AG10803 (cell line): ENCODE measurements at places on chromosomes 5 and 9.

- DNase-seq, result peak; percentile 20
Measured at GRCh38 chr9:130555968-130556367, 23.4 kb upstream of the FUBP3 start.

DNA sequence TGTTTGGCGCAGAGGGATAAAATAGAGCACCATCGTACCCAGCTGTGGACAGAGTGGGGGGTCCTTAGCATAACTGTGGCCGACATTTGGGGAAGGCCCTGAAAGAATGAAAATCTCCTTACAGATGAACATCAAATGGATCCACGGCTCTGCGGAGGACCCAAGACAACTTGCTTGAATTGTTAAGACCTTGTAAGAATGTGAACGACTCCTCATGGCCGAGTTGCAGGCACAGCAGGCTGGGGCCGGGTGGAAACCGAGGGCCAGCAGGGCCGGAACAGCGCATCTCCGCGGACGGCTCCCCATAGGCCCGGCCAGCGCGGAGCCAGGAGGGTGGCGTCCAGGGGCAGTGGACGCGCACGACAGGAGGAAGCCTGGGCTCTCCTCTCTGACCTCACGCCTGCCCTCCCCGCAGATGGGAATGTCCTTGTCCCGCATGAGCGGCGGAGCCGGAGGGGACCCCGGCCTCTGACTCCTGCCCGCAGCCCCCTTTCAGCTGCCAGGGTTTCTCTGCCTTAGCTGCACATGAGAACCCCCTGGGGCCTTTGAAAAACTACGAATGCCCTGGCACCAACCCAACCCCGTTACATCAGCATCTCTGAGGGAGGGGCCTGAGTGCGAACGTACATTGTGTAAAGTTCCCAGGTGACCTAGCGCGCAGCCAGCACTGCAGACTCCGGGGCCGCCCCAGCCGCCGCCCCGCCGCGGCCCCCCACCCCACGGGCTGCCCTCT is 36.2 kb upstream of the PTCH1 start:
- no peak for DNase-seq

DNA sequence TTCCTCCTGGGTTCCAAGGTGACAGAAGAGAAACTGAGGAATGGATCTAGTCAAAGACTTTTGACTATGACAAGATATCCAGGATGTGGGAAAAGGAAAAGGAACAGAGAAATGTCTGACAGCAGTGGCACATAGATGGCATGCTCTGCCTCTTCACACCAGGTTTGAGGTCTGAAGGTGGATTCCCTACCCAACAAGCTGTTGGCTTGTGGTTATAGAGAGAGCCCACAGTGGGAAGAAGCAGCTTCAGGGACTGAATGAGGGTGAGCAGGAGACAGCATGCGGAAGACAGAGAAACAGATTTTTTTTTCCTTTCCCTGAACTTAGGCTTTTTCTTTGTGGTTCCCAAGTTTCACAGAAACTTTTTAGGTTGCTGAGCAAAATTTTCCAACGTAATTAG is 20.6 kb downstream of the IFNW1 start:
- DNase-seq, result no peak

DNA sequence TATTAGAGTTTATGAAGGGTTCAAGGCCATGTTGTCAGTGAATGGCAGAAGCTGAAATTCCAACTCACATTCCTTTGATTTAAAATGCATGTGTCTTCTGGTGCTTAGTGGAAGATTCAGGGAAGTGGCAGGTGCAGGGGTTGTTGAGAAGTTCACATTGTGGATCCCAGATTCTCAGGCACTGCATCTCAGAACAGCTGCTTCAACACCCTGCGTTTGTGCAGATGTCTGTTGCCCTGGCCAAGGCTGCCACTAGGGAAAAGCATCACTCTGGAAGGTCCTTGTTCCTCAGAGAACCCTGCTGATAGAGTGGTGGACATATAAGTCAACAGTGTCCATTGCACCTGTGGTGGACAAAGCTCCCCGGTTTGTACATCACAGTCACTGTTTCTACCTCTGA is 162.7 kb downstream of the PAPPA start:
- no peak for DNase-seq

DNA sequence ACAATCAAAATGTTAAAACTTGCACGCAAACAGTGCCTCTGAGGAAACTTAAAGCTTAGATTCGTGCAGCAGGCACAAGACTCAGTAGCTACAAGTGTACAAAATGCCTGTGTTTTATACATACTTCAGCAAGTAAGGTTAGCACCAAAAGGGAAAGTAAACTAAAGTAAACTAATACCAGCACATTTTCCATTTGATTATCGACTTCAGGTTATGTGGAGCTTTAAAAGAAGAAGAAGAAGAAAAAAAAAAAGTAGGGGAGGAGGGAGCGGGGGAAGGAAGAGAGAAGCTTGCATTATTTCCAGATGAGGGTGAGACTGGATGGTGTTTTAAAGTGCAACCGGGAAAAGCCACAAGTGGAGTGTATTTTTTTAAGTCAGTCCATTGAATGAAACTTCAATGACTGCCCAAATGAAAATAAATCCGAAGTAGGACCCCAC is 596 bp upstream of the ADAMTS6 start:
- peak; percentile 65 for DNase-seq

DNA sequence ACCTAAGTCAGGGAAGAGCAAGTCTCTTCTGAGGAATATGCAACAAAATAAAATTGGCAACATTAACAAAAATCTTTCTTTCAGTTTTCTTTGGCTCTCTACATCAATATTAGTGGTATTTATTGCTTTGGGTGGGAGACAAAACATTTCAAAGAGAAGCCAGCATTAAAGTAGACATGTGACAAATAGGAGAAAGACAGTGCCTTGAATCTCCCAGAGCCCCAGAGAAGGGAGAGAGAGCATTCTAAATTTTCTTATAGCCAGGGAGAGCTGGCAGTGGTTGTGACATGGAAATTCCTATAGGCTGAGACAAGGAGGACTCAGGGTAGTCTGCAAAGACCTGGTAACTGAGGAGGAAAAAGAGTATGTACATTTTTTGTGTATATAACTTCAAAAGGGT is 79.4 kb upstream of the NREP start:
- no peak for DNase-seq

DNA sequence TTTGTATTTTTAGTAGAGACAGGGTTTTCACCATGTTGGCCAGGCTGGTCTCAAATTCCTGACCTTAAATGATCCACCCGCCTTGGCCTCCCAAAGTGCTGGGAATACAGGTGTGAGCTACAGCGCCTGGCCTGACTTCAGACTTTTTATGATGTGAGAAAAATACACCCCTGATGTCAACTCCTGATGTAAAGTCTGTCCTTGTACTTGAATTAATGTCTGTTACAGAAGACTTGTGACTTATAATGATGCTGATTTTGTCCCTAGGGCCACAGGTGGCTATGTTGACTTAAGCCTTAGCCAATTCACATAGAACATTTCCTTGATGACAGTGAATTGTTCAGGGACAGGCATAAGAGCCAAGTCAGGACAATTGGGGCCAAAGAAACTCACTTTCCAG is 42.5 kb upstream of the MELK start:
- DNase-seq, result no peak

DNA sequence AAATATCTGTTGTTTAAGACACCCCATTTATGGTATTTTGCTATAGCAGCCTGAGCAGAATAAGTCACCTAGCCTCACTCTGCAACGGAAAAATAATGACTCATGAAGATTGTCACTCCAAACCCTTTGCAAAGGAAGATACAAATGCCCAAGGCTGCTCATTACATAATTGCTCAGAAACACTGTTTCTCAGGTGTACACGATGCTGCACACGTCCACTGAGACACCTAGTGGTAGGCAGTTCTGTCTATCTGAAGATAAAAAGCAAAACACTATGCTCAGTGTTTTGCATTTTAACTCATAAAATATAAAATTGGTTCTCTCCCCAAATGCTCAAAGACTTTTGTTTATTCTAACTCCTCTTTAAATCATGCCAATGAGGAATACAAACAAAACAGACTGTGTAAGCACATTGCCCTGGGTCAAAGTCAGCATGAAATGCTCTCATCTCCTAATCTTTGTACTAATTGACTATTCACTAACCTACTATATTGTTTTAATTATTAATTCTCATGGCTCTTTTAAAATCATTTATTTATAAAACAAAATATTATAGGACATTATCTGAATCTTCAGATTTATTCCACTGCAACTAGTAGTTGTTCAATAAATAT is 7.7 kb upstream of the TSLP start:
- DNase-seq, result no peak

- no peak for DNase-seq
Measured at GRCh38 chr5:177433658-177434217, 7.3 kb downstream of the GRK6 start.

DNA sequence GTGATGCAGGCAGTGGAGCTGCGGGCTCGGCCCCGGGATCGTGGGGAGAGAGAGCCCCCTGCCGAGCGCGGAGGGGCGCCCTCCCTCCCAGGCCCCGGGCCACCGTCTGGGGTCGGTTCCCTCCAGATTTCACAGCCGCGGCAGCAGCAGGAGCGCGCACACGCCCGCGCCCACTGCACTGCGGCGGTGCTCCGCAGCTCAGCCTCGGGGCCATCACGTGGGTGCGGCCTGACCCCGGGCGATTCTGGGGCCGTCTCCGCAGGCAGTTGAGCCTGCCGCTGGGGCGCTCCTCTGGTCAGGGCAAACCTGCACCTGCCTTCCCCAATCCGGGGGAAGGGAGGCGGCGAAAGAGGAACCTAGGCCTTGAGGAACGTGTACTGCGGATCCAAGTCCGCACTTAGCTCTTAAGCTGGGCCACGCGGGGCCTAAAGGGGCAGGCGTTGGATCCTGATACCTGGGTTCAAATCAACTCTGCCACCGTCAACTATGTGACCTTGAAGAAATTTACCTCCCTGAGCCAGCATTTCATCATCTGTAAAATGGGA is 9.4 kb upstream of the DELE1 start:
- DNase-seq, result no peak

DNA sequence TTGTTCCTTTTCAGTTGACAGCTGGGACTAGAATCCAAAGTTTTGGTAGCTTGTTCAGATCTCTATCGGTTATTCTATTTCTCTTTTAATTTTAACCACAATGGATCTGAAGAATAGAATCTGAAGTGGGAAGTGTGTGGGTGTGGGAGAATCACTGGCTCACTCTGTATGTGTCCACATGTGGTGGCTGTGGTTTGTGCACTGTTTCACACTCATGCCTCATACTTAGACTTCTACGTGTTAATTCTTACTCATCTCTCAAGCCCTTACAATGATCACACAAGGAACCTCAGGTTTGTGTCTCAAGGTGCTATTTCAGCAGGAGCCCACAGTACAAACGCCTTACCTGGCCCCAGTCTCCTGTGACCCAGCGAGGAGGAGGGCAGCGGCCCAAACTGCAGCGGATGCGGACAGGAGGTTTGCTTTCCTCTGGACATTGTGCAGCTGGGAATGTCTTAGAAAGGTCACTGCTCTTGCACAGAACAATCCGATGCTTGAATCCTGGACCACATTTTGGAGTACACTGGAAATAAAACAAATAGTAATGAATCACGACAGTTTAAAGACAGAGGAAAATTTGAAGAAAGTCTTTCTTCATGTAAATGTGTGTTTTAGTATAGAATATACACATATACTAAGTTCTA is 309.1 kb downstream of the ADAMTS6 start:
- DNase-seq, result peak; percentile 74

GRCh38 chr5:3843706-3844105 is 248.1 kb downstream of the IRX1 start:
- DNase-seq, result no peak

- peak; percentile 16 for DNase-seq
Measured at GRCh38 chr5:97559827-97560598, 377.0 kb upstream of the RIOK2 start.

- peak; percentile 87 for DNase-seq
Measured at GRCh38 chr9:94056442-94056974, 27.8 kb upstream of the PTPDC1 start.

DNA sequence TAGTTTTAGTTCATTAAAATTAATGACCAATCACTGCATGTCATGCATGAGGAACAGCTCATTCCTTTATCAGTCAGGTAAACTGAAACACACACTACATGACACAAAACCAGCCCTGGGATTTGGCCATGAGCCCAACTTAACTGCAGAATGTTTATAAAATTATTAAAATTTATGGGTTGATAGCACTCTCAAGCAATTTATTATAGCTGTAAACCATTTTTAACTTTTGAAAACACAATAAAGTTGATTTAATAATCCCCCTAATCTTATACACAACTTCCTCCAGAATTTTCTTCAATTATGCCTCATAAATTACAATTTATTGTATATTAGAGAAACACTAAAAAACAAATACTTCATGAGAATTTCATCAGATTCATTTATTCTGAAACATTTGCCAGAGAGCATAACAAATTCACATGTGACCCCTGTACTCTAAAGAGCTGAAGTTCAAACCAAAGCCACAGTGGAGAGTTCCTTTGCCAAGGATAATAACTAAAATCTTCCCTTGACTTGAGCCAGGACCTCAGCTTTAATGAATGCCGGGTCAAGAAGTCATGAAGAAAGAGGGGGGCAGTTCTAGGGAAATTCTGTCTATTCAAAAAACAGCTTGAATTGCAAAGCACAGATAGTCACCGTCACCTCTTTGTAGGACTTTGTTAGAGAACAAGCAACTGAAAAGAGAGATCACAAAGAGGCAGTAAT is 763.7 kb upstream of the GRAMD2B start:
- DNase-seq, result no peak

GRCh38 chr5:65530904-65531303 is 32.1 kb downstream of the CENPK start:
- no peak for DNase-seq

DNA sequence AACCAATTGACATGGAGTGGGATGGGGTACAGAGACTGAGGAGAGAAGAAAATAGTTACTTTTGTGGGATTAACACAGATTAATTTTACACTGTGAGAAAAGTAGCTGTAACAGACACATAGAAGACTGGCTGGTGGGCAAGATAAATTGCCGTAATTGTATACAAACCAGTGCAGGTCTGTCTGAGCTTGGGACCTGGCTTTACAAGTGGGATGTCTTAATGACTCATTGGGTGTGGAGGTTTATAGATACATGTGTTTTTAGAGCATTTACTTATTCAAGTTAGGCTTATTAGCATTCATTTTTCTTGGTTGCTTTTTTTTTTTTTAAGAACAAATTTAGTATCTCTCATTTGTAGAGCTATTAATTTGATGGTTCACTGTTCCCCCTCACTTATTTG is 37.5 kb downstream of the SLC44A1 start:
- no peak for DNase-seq

DNA sequence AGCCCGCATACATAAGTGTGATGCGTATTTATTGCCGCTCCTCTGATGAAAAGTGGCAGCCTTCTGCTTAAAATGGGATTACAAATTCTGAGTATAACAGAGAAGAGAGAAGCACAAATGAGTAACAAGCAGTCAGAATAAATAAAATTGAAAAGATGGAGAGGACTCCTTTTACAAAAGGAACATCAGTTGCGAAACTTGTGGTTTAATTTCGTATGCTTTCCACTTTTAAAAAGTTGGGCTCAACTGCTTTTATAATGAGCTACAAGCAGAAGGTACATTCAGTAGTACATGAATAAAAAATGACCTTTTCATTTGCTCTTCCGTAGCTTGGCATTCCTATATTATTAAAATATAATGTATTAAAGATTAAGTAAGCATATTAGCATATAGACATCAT is 320.0 kb downstream of the FBXL17 start:
- peak; percentile 49 for DNase-seq

GRCh38 chr5:111685969-111686368 is 71.0 kb downstream of the NREP start:
- no peak for DNase-seq
